Right atrium auricular region (tissue), 2 donors: ENCODE measurements at places on chromosomes 3 and 15. TPM values are rescaled to one million over a fixed set of nuclear protein-coding genes. Genes with fewer than 3 reads are reported as not detected.

GRCh38 chr3:143068059-143068458 is 51.5 kb upstream of the CHST2 start:
- DNase-seq: no peak

GRCh38 chr3:98733053-98733811 is 29.9 kb upstream of the ST3GAL6 start:
- DNase-seq: no peak

DNA sequence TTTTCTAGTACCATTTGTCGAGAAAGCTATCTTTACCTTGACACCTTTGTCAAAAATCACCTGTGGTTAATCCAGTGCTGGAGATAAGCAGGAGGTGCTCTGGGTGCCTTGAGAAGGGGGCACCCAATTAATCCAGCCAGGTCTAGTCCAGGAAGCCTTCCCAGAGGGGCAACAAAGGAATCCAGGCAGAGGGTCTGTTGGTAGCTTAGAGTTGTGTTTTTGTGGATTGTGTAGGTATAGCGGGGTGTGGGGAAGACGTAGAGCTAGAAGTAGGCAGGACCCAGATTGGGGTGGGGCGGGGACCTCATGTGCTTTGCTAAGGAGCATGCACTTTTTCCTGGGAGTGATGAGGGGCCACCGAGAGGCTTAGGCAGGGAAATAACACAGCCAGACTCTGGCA is 6.0 kb upstream of the PIGZ start:
- no peak for DNase-seq

- DNase-seq: no peak
These were observed 76.8 kb downstream of the CPNE4 start for GRCh38 chr3:131957980-131958379.

GRCh38 chr3:135229018-135229495 is 434.0 kb downstream of the EPHB1 start:
- no peak for DNase-seq

DNA sequence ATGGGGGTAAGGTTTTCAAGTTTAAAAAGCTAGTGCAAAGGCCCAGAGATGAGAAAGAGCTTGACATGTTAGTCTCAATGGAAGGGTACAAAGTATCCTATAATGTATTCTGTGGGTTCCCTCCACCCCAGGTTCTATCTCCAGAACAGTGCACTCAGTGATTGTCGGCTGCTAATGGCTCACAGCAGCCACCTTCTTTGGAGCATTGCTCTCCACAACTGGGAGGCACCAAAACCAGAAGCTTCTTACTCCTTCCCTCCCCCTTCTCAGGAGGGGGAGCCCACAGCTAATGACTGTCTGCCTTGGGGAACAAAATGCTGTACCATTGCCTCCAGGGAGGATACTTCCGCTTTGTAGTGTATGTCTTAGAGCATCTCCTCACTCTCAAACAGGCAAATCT is 439.4 kb upstream of the RBMS3 start:
- DNase-seq: no peak

DNA sequence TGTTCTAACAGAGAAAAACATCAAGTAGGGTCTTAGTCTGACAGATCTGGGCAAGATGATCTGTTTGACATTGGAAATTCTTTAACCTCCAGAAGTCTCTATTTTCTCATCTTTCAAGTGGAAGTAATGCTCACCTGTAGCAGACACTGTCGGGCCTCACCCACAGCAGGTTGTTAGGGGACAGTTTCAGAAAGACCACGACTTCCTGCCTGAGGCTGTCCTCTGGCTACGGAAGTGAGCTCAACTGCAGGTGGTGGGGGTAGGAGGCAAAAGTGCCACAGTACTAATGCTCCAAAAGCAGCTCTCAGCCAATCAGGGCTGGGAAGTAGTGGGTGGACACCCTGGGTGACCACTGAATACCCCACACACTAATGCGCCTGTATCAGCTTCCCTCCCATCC is 111.4 kb upstream of the TOPAZ1 start:
- no peak for DNase-seq

DNA sequence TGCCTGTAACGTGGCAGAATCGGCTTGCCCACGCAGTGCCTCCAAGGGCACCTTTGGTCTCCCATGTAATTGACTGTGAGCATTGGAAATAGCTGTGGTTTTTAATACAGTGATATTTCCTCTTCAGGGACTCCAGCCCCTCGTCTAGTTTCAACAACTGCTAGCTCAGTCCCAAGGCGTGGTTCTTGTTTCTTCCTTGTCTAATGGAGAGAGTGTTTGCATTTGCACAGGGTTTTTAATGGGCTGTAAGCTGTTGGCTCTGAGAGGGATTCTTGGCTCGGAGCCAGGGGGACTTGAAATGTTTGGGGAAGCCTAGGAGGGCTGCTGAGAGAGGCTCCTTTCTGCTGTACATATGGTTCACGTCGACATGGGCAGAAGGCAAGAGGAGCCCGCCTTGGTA is 86.2 kb downstream of the THSD4 start:
- no peak for DNase-seq

GRCh38 chr15:48966595-48967301 is 3.0 kb upstream of the SHC4 start:
- DNase-seq: no peak

GRCh38 chr3:15766406-15766805 is 31.4 kb downstream of the ANKRD28 start:
- no peak for DNase-seq

- no peak for DNase-seq
These were observed 7.1 kb upstream of the TP63 start for GRCh38 chr3:189624130-189624529.

DNA sequence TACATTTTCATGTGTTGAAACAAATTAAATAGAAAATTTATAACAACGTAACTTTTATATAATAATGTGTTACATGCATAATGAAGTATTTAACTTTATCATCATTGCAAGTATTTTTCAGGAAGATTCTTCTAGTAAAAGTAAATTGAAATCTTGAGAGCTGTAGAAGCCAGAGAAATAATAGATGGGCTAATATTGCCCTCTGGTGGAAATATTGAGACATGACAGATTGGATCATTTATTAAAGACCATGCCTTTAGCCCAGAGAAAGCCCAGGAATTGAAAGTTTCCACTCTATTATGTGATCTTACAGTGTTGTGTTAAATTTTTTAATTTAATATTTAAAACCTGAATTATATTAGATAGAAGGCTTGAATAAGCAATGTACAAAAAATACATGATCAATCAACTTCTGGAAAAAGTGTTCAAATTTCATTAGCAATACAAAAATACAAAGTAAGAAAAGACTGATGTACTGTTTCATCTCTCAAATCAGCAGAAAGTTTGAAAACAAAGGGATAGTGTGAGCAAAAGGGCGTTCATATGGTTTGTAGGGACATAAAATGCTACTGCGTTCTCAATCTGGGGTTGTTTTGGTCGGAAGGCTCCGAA is 52.7 kb upstream of the SPTSSB start:
- DNase-seq: no peak

- DNase-seq: no peak
These were observed 87.4 kb upstream of the CACNA2D3 start for GRCh38 chr3:54034971-54035370.

DNA sequence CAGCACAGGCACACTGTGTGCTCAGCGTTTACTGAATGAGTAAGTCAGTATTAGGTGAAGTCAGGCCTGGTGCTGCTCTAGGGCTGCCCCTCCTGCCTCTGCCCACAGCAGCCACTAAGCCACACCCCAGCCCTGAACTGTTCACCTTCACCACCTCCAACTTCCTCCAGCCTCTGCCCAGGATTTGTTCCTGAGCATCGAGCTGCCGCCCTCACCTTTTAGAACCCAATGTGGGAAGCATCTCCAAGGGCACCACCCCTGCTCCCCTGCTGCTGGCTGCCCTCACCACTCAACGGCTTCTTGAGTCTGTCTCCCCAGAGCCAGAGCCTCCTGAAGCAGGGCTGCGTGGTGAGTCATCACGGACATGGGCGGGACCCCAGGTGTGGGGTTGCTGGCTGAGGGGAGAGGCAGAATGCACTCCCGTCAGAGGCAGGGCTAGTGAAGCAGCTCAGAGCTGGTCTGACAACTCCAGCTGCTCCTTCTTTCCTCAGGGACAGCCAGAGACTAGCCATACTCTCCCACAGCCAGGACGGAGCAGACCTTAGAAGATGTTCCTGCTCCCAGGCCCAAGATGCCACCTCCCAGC is 5.8 kb downstream of the HYAL2 start:
- no peak for DNase-seq

- DNase-seq: no peak
These were observed 79.5 kb downstream of the IMPG2 start for GRCh38 chr3:101240719-101241399.

The FBXW12 gene
- not detected for total RNA-seq

The GP5 gene
- not detected for total RNA-seq

The ADAMTS7 gene
- 20.8 TPM for total RNA-seq

The PLCB2 gene
- 8.4 TPM for total RNA-seq

The ZBTB20 gene
- total RNA-seq: 84.6 TPM

The NEDD4 gene
- total RNA-seq: 7.2 TPM

The LMAN1L gene
- total RNA-seq: 88.7 TPM
